BJ (cell line): ENCODE measurements at places on chromosomes 3 and 15.

GRCh38 chr3:94185753-94186152 is 122.9 kb downstream of the NSUN3 start:
- no peak for DNase-seq

DNA sequence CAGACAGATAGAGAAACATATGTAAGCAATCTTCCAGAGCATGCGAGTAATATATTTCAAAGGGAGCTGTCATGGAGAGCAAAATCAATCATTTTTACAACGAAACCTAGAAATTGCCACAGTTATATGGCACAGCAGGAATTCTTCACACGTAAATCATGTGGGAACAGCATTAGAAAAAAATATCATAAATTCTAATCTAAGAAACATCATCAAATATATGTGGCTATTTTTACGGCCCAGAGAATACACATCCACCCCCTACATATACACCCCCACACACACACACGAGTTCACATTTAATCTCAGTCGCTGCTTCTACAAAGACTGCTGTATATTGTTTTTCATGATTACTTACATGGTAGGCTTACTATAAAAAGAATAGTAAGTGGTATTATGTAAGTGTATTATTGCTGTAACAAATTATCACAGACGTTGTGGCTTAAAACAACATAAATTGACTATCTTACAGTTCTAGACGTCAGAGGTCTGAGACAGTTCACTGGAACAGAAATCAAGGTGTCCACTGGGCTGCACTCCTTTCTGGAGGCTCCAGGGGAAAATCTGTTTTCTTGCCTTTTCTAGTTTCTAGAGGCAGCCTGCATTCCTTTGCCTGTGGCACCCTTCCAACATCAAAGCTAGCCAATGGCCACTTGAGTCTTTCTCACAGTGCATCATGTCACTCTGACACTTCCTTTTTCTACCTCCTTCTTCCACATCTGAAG is 363.3 kb downstream of the ULK4 start:
- DNase-seq = no peak

- no peak for DNase-seq
Measured at GRCh38 chr3:28624084-28624483, 275.5 kb upstream of the AZI2 start.

- DNase-seq = peak; percentile 2
Measured at GRCh38 chr15:51536965-51537574, 85.5 kb downstream of the DMXL2 start.

GRCh38 chr3:58203541-58203940 is 7.2 kb downstream of the DNASE1L3 start:
- no peak for DNase-seq

- DNase-seq = no peak
Measured at GRCh38 chr3:116413319-116413718, 32.0 kb downstream of the LSAMP start.

- no peak for DNase-seq
Measured at GRCh38 chr15:27769652-27770051, 329.5 kb downstream of the OCA2 start.
